Activated naive CD4-positive, alpha-beta T cell treated with anti-CD3 and anti-CD28 coated beads, Interleukin-2, amount 50 U/mL, for 72 hours (primary cell): ENCODE measurements at places on chromosomes 7 and 10. TPM values are rescaled to one million over a fixed set of nuclear protein-coding genes. Genes with fewer than 3 reads are reported as not detected.

Gene ZPBP
- total RNA-seq = not detected

Gene MMS19
- total RNA-seq = 125 TPM

Gene OR2A7
- 1.6 TPM for total RNA-seq

Gene CDK14
- 0.80 TPM for total RNA-seq

Gene SPDYE6
- not detected for total RNA-seq

Gene GRK5
- 21.2 TPM for total RNA-seq

Gene NFE2L3
- total RNA-seq = 24.0 TPM

Gene SLC39A12
- total RNA-seq = not detected

Gene FAM171A1
- 3.7 TPM for total RNA-seq

Gene TMEM72
- total RNA-seq = not detected

Gene DGKI
- total RNA-seq = 16.8 TPM

Gene NANOS1
- total RNA-seq = not detected

Gene BICC1
- total RNA-seq = not detected

Gene MEOX2
- total RNA-seq = not detected

Gene PRKAR2B
- total RNA-seq = 0.71 TPM

Gene TRPV5
- total RNA-seq = not detected

Gene MYL10
- not detected for total RNA-seq

Gene TAS2R5
- 2.7 TPM for total RNA-seq

Gene OR2F2
- total RNA-seq = not detected
